NCI-H69 (cell line): ENCODE measurements at places on chromosomes 11 and 22.

GRCh38 chr11:1869427-1870325, 16.8 kb downstream of the LSP1 start:
- no peak for DNase-seq

DNA sequence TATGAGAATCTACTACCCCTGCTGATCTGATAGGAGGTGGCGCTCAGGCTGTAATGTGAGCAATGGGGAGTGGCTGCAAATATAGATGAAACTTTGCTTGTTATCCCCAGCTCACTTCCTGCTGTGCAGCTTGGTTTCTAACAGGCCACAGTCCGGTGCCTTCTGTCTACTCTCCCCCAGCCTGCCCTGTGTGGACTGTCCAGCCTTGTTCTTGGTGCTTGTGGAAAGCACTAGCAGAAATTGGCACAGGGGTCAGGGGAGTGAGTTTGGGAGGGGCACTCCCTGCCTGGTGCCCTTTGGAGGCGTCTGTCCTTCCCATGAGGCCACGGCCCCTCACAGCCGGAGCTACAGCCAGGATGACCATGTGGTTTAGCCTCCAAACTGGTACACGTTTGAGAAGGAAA, 14.3 kb downstream of the MOV10L1 start:
- no peak for DNase-seq

DNA sequence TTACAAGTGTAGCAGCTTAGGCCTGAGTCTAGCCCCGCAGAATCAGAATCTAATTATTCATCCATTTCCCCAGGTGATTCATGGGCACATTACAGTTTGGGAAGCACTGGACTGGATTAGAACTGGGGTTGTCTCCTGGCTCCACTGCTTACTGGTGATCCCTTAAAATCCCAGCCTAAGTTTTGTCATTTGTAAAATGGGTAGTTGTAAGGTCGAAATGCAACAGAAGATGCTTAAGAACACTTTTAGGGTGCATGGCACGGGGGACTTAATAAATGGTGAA, 1.3 kb downstream of the STX3 start:
- peak; percentile 35 for DNase-seq

GRCh38 chr11:76824980-76825725, 35.6 kb upstream of the ACER3 start:
- DNase-seq: peak; percentile 66

- no peak for DNase-seq
These were observed 156.3 kb downstream of the COMMD9 start for GRCh38 chr11:36132940-36133339.

DNA sequence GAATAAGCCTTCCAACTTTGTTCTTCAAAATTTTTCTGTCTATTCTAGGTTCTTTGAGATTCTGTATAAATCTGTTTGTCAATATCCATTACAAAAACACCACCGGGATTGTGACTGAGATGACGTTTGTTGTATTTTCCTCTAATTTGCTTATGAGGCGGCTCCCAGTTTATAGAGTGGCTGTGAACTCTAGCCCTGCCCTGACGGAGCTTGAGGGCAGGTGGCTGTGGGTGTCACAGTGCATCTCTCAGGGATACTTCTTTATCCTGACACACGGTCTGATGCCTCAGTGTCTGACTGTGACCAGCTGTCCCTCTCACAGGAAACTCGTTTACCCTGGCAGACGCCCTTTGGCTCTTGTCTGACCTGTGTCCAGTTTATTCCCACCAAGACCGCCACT, 53.7 kb upstream of the ATXN10 start:
- no peak for DNase-seq

GRCh38 chr22:32858121-32858703, 56.7 kb downstream of the TIMP3 start:
- no peak for DNase-seq

GRCh38 chr22:27609451-27609888, 192.1 kb downstream of the MN1 start:
- no peak for DNase-seq

DNA sequence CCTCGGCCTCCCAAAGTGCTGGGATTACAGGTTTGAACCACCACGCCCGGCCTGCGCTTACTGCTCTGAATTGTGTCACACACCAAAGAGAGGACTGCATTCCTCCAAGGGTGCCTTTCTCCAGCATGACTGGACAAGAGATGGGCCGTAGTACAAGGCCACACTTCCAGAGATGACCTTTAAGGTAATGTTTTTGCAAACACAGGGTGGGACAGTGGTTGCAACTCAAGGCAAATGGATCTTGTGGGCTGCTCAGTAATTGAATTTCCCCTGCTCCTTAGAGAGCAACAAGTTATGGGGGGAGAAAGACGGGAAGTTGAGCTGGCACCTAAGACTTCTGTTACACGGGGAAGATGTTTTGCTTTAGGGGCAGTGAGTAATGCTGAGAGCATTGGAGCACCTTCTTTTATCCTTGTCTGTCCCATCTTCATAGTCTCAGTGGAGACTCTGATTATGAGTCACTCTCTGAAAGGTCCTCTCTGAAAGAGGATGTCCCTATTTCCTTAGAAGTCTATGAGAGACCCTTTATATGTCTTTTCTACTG, 66.3 kb downstream of the C11orf91 start:
- DNase-seq: no peak

DNA sequence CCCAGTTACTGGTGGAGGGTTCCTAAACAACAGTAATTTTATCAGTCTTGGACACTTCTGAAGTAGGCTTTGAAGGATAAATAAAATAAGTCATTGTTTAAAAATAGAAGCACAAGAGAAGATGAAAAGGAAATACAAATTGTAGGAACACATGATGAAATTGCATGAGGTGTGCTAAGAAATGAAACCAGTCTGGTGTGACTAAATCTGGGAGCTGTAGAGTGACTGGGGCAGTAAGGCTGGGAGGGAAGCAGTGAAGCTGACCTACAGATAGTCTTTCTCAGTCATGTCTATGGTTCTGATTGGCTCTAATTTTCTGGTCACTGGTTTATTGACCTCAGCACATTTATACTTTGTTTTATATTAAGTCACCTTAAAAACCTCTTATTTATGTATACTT, 139.1 kb downstream of the SLC17A6 start:
- peak; percentile 25 for DNase-seq

- DNase-seq: no peak
These were observed 11.0 kb downstream of the DDB2 start for GRCh38 chr11:47225552-47226400.

GRCh38 chr11:70183483-70184176, 19.5 kb upstream of the FADD start:
- DNase-seq: no peak

GRCh38 chr11:17393472-17393871, 5.0 kb upstream of the KCNJ11 start:
- DNase-seq: no peak

GRCh38 chr11:14158393-14158792, 195.9 kb downstream of the SPON1 start:
- no peak for DNase-seq

DNA sequence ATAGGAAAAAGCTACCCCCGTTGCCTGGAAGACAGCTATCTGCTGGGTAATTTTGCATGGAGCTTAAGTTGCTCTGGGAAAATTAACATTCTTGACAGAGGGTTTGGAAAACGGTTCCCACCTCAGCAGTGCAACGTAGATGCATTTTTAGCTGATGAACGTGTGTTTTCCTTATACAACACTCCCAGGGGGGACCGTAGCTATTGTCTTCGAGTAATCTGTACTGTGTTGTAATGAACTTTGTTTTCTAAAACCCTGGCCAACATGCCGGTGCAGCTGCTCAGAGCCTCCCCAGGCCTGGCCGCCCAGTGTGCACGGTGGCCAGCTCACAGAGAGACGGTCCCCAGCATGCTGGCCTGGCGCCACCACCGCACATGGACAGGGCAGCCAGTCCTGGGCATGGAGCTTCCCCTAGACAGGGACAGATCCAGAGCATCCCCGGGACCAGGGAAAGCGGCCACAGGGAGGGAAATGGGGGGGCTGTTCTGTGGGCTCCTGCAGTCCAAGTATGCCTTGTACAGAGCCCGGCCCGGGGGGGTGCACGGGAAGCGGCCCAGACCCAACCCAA, 2.2 kb downstream of the TNNT3 start:
- DNase-seq: no peak
